ENCODE measurements at places on chromosomes 4 and X. TPM values are rescaled to one million over a fixed set of nuclear protein-coding genes. Genes with fewer than 3 reads are reported as not detected.

The SOX3 gene
- total RNA-seq, result not detected

The NALF2 gene
- 0.11 TPM for total RNA-seq

The ADGRA3 gene
- total RNA-seq, result 20.6 TPM

DNA sequence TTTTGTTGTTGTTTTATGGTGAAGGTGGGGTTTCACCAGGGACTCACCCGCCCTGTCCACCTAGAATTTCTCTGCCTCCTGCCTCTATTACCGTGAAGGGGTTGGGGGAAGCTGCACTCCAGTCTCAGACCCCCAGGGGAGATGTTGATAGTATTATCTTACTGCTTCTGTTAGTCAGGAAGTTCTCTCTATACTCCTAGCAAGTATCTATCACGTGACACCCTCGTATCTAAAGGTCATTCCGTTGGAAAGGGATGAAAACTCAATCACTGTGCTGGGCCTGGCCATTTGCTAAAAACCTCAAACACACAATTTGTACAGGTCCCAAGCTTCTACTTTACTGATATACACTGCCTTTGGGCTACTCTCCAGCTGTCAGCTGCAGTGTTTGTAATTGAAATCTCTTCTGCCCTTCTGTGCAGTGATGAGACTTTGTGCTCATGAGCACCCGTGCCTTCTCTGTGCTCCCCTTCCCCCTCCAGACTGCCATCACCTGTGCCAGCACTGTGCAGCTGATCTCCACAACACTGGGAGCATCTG lies 188.5 kb upstream of the ANXA3 start:
- DNase-seq, result no peak

Data from psoas muscle (tissue), 8 donors.